ENCODE measurements at places on chromosomes 6 and 20.

DNA sequence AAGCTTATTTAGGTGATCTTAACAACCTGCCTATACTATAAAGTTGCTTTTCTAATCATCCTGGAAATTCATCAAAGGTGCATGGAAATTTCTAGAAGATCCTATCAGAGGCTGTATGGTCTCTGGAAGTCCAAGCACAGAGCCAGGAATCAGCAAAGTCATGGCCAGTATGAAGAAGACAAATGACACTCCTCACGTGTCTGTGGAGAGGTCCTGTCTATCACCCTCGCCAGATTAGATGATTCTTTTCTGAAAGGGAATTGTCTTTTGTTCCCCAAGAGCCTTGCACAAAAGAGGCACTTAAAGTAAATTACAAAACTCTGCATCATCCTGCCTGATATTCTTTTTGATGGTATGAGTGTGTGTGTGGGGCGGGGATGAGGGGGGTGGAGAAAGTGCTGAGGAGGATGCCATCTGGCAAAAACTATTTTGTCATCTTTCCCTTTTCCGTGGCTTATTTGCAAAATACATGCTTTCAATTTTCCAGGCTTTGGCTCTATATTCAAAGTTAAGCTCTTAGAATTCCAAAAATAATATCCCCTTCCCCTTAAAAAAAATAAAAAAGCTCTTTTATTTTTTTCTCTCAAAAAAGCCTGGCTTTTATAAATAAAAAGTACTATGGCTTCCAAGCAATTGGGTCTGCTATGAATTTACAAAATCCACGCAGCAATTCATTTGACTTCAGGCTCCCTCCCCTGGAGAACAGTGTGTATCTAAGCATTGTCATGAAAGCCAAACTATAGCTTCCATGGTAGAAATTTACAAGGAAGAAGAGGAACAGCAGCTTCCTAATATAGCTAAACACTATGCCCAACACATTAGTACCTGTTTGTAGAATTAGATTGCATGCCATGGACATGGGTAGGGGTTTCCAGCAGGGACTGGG lies 185.2 kb upstream of the ARG1 start:
- DNase-seq: no peak

DNA sequence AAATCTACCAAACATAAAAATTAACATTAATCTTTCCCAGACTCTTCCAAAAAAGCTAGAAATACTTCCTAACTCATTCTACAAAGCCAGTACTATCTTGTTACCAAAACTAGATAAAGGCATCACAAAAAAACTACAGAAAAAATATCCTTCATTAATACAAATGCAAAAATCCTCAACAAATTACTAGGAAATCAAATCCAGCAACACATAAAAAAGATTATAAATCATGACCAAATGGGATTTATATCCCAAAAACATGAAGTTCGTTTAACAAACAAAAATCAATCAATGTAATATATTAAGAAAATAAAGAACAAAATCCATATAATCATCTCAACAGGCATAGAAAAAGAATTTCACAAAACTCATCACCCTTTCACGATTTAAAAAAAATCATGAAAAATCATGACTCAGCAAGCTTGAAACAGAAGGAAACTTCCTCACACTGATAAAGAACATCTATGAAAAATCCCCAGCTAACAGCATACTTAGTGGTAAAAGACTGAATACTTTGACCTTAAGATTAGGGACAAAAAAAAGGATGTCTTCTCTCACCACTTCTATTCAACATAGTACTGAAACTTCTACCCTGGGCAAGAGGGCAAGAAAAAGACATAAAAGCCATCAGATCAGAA lies 43.2 kb downstream of the RANBP9 start:
- DNase-seq: no peak

GRCh38 chr20:54680872-54681619 lies 205.7 kb downstream of the DOK5 start:
- DNase-seq: peak; percentile 28

- no peak for DNase-seq
Observed at GRCh38 chr20:34458631-34459030, 57.6 kb upstream of the DYNLRB1 start.

DNA sequence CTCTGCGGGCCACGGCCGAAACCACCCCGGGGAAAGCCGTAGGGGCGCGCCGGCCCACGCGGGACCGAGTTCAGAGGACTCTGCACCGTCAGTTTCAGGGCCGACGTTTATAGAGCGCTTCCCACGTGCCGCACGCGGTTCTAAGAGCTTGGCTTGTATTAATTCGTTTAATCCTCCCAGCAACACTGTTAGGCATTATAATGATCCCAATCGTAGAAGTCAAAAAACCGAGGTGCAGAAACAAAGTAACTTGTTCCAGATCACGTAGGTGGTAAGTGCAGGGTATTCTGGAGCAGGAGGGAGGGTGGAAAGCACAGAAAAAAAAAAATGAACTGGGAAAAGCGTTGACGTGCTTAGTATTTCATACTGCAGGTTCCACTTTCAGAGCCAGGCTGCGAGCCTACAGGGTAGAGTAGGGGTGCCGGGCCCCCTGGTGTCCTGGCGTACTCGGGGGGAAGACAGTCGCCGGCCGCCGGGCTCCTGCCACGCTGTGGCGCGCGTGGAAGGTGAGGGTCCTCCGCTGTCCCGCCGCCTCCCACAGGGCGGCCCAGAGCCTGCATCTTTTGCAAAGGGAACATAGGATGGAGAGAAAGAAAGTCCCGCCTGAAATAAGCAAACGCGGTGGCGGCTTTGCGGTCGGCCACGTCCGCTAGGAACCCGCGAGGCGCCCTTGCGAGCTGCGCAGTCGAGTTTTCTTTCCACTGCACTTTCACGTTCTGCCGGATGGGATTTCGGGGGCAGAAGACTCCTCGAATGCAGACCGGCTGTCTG lies 10.2 kb upstream of the FOXF2 start:
- DNase-seq: peak; percentile 58

DNA sequence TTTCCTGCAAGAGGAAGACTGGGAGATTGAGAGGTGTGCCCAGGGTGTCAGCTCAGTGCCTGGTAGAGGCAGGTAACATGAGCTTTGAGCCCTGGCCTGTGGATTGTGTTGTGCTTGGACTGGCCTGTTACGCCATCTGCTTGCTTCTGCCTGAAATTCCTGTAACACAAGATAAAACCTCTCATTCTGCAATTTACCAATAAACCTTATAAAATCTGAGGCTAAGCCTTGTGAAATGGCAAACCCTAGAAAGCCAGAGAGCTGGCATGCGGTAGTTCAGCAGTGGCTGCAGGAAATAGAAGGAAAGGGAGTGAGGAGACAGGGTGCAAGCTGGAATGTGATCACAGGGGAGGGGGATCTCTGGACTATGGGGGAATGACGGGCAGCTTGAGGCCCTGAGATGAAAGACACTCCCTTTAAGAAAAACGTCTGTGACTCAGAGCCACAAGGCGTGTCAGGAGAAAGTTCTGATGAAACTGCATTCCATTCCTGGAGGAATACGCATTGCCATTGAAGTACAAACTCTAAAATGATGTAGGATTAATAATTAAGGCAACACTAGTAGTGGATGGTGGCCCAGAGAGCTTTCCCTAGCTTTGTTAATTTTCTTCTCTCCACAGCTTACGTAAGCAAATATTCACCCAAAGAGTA lies 26.3 kb upstream of the TFAP2A start:
- no peak for DNase-seq

DNA sequence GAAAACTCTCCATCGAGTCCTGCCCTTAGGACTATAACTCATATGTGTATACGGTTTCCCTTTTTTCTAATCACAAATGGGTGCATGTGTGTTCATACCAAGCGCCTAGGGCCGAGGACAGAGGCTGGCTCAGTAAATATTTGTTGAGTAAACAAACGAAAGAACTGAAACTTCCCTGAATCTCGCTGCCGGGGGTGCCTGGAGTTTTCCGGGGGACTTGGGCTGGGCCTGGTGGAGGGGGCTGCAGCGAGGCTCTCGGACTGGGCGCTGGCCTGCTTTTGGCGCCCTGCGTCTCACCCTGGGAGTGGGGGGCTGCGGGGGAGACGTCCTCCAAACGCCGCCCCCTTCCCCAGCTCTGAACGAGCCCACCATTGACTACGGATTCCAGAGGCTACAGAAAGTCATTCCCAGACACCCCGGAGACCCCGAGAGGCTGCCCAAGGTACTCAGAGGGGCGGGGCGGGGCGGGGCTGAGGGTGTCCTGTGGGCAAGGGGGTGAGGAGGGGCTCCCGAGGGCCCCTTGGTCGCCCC lies 49.0 kb downstream of the CPXM1 start:
- DNase-seq: no peak

- no peak for DNase-seq
Observed at GRCh38 chr6:136408204-136408603, 118.6 kb upstream of the BCLAF1 start.

- no peak for DNase-seq
Observed at GRCh38 chr6:49839957-49840356, 26.4 kb downstream of the CRISP1 start.

DNA sequence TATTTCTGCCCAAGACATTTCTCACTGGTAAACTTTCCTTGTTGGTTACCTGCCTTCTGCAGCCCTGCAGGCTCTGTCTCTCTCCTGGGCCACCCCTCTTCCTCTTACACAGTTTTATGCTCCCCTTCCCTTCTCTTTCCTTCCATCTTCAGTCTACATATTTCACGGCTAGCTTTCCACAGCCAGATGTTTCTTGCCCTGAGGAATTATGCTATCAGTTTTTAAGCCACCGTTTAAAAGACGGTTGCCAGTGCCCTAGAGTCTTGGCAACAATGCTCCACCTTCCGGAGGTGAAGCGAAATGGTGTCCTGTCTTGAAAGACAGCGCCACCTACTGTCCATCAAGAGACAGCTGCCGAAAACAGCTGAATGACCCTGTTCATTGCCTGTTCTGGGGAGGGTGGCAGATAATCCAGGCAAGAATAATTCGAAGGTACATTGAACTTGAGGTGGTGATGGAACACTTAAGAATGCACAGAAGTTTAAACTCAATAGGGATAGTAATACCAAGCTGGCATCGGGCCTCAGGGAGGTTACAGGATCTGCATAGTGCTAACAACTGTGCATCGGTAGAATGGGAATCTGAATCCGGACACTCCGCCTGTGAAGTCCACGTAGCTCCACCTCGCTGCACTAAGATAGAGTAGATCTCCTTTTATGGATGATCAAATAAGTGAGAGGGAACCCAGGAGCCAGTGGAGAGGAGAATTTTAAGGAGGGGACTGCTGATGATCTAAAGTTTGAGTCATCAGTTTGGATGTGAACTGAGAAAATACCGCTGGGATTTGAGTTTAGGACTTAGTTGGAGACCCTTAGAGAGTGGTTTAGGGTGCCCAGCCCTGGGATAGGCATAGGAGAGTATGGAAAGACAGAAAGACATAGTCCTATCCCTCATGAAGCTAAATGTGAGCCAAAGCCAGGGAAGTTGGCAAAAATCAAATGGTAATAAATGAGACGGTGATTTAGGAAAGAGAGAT lies 4.8 kb upstream of the TRIM40 start:
- peak; percentile 90 for DNase-seq

DNA sequence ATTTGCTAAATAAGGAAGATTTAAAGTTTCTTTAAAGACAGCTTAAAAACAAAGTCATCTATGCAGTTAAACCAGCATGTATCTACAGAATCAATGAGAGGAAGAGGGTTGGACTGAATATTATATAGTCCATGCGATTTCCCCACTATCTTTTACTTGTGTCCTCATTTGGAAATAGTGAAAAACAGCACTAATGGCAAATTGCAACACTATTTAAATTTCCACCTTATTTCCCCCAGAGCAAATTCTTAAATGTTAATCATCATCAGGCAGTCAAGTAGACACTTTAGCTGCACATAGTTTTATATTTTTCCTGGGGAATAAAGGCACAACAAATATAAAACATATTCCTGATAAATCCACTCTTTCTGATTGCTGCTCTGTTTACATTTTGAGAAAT lies 114.6 kb downstream of the LCA5 start:
- no peak for DNase-seq

- DNase-seq: no peak
Observed at GRCh38 chr6:162385980-162386379, 341.6 kb downstream of the PRKN start.

GRCh38 chr6:32945108-32945760 lies 4.4 kb upstream of the HLA-DMB start:
- peak; percentile 47 for DNase-seq

- DNase-seq: no peak
Observed at GRCh38 chr6:142838821-142839685, 105.9 kb downstream of the HIVEP2 start.

DNA sequence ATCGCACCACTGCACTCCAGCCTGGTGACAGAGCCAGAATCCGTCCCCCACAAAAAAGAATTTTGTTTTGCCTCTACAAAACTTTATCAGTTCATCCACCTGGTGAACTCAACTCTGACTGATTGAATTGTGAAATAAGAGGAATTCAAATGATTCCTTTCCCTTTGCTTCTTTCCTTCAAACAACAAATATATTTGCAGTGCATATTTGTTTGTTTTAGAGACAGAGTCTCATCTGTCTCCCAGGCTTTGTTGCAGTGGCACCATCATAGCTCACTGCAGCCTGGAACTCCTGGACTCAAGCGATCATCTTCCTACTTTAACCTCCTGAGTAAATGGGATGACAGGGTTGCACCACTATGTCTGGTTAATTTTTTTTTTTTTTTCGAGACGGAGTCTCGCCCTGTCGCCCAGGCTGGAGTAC lies 23.2 kb upstream of the PIM1 start:
- DNase-seq: no peak

DNA sequence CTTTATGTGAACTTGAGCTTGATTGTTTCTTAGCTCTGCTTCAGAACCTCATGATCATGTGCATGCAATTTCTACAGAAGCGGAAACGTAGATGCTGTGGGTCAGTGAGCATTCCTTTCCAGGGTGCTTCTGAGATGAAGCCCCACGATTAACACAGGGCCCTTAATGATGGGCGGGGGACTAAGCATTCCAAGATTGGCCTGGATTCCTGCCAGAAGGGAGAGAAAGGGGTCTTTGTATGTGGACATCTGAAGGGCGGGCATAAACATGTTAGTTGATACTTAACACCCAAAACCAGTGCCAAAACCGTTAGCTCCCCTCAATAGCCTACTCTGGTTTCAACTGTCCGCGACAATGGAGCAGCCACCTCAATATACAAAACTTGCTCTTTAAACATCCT lies 46.9 kb upstream of the POU3F2 start:
- DNase-seq: no peak

DNA sequence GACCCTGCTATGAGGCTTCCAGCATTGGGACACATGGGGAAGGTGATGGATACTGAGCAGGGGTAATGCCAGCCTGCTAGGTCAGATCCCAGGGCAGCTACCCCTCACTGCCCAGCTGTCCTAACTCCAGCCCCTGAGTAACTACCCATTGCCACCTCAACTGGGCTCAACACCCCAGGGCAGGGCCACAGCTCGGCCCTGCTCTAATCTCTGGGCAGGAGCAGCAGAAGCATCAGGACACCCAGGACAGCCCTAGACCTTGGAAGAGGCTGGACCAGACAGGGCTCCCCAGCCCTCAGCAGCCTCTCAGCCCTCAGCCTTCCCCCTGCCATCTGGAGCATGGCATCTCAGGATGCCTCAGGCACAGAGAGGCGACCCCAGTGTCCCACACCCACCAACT lies 67.4 kb upstream of the TOP1 start:
- DNase-seq: no peak

- DNase-seq: no peak
Observed at GRCh38 chr20:24519476-24519875, 50.0 kb downstream of the SYNDIG1 start.
